ENCODE measurements at places on chromosomes 2 and 18.
A peak's percentile ranks its signal among the peaks of the same experiment; 100 is the strongest.

DNA sequence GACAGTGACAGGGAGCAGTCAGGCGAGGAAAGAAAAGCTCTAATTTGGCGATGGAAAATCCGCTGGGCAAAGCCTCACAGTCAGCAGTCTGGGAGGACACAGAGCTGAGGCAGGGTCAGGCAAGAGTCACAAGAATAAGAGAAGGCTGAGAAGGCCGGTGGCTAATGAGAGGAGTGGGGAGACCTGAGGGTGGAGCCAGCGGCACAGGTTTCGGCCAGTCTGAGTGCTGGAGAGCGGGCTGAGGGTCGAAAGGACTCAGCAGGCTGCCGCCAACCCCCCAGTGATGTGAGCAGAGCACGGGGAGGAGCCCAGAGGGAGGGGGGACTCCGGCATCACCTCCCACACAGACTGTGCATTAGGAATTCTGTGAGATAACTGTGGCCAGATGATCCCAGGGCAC is 500.6 kb upstream of the MYT1L start:
- DNase-seq, result no peak

- no peak for DNase-seq
These were observed 560.6 kb upstream of the ID2 start for GRCh38 chr2:8121022-8121825.

DNA sequence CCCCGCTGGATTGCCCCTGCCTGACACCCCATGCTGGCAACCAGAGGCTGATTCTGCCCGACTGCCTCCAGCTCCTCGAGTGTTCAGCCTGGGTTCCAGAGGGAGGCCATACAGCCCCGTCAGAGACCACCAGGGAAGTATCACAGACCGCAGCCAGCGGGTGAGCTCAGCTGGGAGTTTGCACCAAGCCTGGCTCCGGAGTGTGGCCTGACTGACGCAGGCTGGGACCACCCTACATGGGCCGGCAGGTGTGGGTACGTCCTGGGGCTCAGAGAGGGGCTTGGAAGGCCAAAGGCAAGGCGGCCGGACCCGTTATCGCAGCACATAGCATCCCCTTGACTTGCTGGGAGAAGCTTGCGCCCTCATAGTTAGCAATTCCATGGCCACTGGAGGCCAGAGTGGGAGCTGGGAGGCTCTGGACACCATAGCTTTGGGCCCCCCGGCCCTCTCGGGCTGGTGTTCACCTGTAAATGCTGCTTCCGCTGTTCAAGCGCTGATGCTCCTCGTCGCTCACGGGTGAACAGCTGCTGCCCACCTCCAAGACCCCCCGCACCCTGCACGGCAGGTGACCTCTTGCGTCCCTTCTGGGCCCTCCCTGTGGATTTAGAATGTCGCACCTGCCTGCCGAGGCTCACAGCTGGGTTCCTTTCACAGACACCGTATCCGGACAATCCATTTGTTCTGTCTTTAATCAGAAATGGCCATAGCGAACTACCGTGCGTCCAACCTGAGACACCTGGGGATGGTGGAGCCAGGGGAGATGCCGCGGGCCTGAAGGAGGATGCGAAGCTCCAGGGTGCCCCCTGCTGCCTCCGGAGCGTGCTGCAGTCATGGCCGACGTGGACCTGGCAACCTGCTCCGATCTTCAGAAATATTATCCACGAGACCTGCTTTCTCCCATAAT is 31.2 kb upstream of the SLC66A3 start:
- peak; percentile 50 for DNase-seq

- no peak for DNase-seq
These were observed 97.8 kb downstream of the HDAC4 start for GRCh38 chr2:239302808-239303557.

GRCh38 chr18:3044931-3045698 is 32.2 kb upstream of the LPIN2 start:
- DNase-seq, result no peak

DNA sequence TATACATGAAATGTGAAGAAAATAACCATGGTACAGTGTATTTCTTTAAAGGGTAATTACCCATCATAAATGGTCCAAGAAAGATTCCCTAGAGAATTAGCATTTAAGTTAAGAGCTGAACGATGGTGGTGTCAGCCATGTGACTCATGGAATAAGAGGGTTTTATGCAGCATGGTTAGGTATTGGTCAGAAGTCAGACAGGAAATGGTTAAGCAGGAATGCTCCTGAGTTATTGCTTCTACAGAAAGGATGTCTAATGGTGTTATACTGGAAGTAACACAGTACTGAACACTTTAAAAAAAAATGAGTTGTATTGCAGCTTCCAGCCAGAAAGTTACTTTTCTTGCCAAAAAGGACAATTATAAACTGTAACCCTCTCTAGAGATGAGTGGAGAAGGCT is 72.7 kb upstream of the UBE2E3 start:
- DNase-seq, result no peak

DNA sequence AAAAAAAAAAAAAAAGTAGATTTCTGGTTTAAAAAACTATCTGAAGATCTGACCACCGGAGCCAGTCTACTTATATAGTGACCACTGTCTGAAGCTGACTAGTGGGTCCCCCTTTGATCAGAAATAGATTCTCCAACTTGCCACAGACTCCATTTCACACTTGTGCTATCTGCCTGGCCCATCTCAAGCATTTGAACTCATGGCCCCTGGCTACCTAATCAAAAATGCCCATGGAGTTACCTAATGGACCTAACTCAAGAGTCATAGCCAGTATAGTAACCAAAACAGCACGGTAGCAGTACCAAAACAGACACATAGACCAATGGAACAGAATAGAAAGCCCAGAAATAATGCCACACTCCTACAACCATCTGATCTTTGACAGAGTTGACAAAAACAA is 17.0 kb upstream of the ATL2 start:
- no peak for DNase-seq

- DNase-seq, result no peak
These were observed 256.2 kb downstream of the FIGN start for GRCh38 chr2:163479599-163479998.

DNA sequence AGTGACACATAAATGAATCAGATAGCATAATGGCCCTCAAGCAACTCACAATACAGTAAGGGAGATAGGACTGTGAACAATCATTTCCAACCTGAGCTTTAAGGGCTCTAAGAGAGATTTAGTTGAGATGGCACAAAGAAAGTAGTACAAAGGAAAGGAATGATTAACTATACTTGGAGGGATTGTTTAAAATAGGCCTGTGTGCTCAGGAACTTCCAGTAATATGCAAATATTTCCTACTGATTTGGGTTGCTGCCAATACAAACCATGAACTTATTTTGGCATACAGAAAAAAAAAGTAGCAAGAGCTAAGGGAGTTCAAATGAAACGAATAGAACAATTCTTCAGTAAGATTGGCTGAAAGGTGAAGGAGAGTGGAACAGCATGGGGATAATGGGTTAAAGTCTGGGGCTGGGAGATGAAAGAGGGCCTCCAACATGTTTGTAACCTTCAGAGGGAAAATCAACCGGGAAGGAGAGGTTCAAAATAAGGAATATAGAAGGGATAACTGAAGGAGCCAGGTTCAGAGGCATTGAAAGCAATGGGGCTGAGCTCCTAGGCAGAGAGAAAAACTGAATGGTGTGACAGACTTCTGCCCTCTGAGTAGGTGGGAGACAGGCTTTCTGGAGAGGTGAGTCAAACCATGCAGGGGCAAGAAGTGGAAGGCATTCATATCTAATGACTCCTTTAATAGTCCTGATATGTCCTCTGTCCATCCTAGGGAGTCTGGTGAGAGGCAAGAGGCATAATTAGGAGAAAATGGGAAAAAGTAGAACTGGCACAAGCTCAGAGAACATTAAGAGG is 83.5 kb downstream of the DNAH7 start:
- DNase-seq, result no peak

GRCh38 chr2:170878505-170878904 is 50.5 kb upstream of the GORASP2 start:
- DNase-seq, result no peak

DNA sequence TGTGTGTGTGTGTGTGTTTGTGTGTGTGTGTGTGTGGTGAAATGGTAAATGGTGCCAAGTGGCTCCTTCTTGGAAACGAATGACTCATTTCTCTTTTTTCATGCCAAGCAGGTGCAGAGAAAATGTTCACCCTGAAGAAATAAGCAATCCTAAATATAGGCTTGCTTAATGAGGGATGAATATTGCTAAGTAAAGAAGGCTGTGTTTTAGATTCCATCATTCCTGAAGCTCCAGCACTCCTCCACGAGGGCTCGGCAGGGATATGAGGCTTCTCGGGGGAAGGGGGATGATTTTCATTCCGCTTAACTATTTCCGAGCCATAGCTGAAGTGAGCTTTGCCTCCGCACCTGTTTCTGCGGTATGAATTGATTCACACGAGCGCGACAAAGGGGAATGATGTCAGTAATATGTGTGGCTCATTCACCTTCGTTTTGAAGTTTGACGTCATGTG is 72.9 kb downstream of the TSN start:
- no peak for DNase-seq

DNA sequence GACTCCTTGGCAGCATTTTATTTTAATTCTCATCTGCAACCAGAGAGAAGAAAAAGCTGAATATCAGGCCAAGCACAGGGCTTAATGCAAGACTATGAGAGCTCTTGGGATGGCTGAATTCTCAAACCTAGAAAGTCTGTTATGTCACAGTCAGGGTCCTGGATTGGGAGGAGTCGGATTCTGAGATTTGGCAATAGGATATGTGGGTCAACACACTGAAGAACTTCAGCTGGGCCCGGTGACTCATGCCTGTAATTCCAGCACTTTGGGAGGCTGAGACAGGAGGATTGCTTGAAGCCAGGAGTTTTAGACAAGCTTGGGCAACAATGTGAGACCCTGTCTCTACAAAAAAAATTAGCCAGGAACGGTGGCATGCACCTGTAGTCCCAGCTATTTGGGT is 102.4 kb downstream of the COL3A1 start:
- DNase-seq, result no peak

DNA sequence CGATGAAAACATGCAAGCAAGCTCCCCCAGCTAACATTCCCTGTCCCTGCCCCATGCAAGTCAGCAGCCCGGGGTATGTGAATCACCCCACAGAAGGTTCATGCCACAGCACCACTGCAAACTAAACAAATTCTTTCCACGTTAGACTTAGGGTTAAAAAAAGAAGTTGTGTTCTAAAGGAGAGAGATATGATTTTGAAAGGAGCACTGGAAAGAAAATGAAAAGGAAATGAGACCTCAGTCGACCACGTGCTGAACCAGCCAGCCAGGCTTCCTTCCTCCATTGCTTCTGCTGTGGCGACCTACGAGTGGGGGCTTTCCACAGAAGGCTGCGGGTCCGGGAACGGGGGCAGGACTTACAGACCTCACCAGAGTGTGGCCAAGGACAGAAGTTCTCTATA is 52.0 kb downstream of the ARL4C start:
- DNase-seq, result no peak

- no peak for DNase-seq
These were observed 6.3 kb downstream of the DNPEP start for GRCh38 chr2:219381448-219381847.

- no peak for DNase-seq
These were observed 52.2 kb downstream of the C1QL2 start for GRCh38 chr2:119106301-119106897.

DNA sequence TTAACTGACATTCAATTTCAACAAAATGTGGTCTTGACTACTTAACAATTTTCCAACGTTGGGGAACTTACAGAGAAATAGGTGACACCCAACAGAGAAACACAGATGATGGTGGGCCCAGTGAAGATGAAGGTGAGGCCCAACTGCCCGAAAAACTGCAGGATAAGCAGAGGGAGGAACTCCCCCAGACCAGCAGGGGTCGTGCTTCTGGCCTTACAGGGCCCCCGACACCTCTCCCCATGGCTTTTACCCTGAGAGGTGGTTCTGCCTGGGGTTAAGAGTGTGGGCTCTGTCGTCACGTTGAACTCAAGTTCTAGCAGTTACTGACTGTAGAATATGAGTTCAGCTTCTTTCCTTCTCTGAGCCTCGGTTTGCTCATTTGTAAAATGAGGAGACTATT is 119.5 kb upstream of the SMIM21 start:
- no peak for DNase-seq

DNA sequence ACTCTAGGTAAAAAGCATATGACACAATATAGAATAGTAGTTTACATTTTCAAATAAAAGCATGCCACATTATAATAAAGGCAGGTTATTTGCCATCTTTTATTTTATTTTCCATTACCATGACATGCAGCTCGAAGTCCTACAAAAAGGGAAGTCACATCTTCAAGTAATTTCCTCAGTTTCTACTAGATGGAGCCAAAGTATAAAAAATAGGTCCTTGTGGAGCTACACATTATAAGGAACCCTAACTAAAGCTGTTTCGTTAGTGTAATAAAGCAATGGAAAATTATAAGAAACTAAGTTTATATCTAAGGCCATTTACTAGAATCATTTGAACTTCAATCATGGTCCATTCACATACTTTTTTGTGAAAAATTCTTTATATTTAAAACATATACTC is 674.5 kb downstream of the KCNJ3 start:
- DNase-seq, result no peak

GRCh38 chr2:25539136-25539535 is 134.2 kb downstream of the DTNB start:
- DNase-seq, result no peak

GRCh38 chr2:85743304-85743978 is 10.3 kb upstream of the ATOH8 start:
- DNase-seq, result no peak

DNA sequence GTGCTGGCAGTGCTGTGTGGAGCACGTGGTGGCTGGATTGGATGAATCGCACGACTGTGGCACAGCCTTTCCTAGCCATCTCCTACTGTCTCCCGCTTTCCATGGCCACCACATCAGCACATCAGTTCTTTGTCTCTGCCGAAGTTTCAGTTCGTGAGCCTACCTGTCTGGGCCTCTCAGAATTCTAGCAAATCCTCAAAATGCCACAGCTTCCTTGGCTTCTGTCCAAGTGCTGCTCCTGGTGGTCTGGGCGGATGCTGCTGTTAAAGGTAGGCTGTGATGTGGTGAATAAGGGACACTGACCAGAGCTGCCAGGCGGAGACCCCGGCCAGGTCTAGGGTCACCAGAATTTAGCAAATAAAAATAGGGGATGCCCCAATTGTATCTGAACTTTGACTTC is 237.4 kb downstream of the LPIN1 start:
- no peak for DNase-seq

DNA sequence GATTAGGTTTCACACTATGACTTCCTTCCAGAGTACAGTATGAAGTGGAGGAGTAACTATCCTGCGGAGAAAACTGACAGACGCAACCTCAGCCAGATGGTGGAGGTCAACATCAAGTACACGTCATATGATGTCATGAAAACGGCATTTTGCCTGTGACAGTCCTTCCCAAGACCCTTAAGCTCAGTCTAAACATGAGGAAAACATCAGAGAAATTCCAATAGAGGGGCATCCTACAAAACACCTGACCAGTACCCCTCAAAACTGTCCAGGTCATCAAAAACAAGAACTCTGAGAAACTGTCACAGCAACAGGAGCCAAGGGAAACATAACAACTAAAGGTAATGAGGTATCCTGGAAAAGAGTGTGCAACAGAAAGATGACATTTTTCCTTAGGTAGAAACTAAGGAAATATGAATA is 1.7 kb downstream of the RNU4ATAC start:
- no peak for DNase-seq

- no peak for DNase-seq
These were observed 675 bp upstream of the SPIRE1 start for GRCh38 chr18:12658426-12659138.

All from stimulated activated CD8-positive, alpha-beta memory T cell treated with anti-CD3 and anti-CD28 coated beads, Interleukin-15, amount 100 ng/mL, for 24 hours (primary cell).